K562 (cell line): ENCODE measurements at places on chromosomes 5 and 9. TPM values are rescaled to one million over a fixed set of nuclear protein-coding genes. Genes with fewer than 3 reads are reported as not detected.

DNA sequence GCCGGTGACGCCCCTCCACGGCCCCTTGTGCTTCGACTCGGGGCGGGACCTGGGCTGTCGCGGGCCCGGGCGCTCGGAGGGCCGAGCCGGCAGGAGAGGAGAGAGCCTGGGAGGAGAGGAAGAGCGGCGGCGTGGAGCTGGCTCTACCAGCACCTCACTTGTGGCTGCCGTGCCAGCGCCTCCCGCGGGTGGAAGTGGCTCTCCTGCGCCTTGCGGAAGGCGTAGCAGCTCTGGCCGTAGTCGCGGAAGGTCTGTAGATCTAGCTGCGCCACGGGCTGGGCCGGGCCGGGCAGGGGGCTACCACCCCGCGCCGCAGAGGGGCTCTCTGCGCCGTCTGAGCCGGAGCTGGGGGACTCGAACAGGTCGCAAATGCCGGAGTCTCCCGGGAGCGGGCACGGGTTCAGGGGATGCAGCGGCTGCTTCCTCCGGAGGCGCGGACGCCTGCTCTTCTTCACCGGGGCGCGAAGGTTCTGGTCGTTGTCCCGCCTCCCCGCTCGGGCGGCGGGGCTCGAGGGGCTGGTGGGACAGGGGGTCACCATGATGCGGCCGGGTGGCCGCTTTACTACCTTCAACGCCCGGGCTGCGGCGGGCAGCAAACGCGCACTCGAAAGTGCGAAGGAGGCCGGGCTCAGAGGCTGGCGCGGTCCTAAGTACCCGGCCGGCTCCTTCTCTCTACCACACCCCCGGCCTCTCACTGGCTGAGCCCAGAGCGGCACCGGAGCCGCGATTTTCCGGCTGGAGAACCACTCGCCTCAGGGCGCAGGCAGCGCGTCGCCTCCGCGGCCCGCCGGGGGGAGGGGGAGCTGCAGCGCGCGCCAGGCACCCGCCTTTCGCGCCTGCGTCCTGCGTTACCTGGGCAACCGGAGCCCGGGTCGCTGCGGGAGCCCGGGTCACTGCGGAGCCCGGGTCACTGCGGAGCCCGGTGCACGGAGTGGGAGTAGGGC lies at the start of gene CCNO:
Gene CCNO, minus strand, starts transcription at position 624 of the 944 bp plus-strand sequence. Its CDS starts 85 bp downstream, at position 539.
- peak; percentile 71 for DNase-seq

GRCh38 chr9:98873951-98874371 lies 66.5 kb downstream of the GALNT12 start:
- no peak for DNase-seq

- DNase-seq = no peak
Observed at GRCh38 chr9:21155501-21155900, 11.0 kb downstream of the IFNA21 start.

DNA sequence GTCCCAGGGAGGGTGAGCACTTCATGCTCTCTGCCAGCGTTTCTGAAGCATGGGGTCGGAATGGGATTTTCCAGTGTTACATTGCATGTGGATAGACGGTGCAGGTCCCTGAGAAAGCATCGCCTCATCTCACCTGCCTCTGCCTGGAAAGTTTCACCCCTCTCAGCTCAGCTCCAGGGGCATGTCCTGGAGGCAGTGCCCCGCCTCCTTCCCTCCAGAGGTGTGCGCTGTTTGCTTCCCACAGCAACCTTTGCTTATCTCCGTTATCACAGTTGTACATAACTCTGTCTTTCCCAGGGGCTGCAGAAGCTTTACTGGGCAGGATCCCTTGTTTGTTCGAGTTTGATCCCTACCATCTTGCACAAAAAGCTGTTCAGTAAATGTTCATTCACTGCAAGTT lies 10.7 kb upstream of the CREBRF start:
- peak; percentile 46 for DNase-seq

DNA sequence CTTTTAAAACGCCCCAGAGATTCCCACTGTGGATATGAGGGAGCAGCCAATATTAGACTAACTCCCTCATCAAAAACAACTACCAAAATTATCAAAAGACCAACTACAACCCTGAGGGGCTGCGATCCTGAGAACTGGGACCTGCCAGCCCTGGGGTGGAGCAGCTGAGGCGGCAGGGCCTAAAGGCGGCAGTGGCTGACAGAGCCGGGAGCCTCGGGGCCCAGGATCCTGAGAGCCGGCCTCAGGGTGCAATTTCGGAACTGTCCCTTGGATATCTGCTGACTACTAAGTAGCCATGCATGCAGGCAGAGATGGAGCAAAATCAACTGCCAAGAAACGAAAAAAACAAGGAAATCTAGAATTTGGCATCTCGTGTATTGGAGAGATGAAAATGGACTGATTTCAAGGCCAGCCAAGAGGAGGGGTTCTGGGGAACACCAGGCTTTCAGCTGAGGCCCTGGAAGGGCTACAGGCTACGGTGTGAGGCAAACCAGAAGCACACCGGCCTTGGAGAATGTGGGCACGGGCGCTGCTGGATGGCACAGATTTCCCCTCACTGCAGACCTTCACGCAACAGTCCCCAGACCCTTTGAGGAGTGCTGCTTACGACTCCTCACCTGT lies 63.6 kb upstream of the UBAC1 start:
- no peak for DNase-seq

DNA sequence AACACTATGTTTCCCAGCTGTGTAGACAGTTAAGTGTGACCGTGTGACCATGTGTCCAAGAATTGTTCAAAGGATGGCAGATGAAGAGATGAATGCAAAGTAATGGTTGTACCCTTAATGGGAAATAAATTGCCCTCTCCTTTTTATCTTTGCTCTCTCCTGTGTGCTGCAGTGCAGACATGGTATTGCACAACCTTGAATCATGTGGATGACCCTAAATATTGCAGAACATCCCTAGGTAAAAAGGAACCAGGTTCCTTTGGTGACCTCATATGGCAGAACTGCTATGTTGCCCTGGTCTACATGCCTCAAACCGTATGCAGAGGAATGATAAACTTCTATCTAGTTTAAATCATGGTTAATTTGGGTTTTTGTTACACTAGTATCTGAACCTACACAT lies 81.7 kb upstream of the CTNND2 start:
- DNase-seq = no peak

- no peak for DNase-seq
Observed at GRCh38 chr9:118595719-118596305, 773.4 kb downstream of the BRINP1 start.

DNA sequence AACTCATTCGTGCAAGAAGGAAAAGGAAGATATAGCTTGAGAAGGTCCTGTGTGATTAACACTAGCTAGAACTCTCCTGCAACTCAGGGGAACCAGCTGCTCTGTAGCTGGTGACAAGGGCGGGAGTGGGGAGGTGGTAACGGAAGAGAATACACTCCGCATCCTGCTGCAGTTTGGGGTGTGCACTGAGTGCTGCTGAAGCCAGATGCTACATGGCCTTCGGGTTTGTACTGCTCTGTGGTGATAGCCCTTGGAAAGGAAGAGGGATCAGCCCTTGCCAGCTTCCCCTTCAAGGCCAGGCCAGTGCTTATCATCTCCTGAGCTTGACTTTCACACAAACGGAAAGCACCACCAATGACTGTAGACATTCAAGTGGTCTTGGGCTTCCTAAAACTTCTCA lies 34.3 kb downstream of the FRMD3 start:
- no peak for DNase-seq

DNA sequence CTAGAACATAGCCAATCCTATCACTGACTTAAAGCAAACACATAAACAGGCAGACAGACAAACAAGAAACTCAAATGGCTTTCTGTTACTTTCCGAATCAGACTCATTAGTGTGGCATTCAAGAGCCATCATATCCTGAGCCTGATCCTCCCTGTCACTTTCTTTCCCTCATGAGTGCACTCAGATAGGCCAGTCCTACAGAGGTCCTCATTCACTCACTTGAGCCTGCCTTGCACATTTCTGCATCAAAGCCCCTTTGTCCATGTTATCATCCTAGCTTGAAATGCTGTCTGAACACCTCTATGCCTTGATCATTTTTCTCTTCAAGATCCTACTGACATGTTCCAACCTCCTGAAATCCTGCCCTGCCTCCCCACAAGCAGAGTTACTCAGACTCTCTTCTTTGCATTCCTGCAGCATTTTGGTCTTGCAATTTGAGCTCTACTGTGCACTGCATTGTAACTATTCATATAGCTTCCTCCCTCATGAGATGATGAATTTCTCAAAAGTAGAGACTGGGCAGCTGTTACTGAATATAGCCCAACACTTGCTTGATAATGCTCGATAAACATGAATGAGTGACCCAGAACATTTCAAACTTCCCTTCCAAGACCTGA lies 126.9 kb downstream of the PALM2AKAP2 start:
- no peak for DNase-seq

GRCh38 chr5:171431251-171431777 lies 11.9 kb downstream of the FGF18 start:
- no peak for DNase-seq

DNA sequence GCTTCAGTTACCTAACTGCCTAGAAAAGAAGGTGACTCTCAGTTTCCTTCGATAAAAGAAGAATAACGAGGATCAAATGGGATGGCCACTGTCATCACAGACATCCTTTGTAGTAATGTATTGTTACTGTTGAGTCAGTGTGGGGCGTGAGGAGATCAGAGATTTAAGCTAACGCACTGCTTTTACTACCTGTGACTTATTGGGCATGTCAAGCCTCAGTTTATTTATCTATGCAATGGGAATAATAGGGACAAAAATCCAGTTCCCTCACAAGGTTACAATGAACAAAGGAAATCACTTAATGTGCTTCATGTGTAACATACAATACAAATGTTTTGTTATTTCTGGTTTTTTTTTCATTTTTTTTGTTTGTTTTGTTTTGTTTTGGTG lies 255 bp upstream of the TRPM6 start:
- DNase-seq = no peak

DNA sequence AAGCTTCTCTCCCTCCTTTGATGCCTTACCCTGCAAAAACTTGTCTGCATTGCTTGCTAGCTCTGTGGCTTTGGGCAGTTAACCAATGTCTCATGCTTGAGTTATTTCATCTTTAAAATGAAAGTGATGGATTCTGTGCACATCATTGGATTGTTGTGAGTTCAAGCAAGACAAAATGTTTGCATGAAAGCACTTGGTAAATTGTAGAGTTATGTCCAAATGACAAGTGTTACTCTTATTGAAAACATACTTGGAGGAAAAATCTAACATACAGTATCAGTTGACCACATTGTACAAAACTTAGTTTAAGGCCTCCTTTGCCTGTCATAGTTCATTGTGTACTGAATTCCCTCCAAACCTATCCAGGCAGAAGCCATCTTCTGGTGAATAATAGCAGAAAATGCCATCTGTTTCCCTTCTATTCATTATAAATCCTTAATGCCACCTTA lies 30.0 kb downstream of the TGFBR1 start:
- no peak for DNase-seq

DNA sequence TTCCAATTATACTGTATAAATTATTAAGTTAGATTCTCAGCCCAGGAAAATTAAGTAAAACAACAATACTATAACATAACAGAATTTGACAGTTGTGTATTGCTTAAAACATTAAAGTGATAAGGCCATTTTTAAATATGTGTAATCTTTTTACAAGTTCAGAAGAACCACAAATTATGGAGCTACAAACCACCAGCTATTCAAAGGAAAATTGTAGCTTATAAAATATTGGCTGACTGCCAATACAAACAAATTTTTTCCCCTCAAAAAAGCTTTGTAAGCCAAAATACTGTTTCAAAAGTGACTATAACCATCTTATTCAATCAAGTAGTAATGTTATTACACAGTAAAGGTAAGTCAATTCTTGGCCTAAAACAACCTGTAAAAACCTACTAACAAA lies 21.9 kb downstream of the STRBP start:
- no peak for DNase-seq

DNA sequence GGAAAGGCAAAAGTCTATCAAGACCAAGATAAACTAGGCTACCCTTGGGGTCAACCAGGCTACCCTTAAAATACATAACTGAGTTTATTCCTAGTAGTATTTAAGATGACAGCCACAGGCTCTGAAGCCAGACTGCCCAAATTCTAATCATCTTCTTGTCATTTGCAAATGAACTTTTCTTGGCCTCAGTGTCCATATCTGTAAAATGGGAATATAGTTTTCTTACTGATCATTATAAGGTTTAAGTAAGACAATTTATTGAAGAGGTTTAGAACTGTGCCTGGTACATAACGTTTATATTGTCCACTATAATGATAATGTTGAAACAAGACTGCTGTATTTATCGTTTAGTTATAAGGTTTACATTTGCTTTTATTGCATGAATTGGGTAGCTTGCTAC lies 112.5 kb downstream of the SLC12A2 start:
- DNase-seq = no peak

DNA sequence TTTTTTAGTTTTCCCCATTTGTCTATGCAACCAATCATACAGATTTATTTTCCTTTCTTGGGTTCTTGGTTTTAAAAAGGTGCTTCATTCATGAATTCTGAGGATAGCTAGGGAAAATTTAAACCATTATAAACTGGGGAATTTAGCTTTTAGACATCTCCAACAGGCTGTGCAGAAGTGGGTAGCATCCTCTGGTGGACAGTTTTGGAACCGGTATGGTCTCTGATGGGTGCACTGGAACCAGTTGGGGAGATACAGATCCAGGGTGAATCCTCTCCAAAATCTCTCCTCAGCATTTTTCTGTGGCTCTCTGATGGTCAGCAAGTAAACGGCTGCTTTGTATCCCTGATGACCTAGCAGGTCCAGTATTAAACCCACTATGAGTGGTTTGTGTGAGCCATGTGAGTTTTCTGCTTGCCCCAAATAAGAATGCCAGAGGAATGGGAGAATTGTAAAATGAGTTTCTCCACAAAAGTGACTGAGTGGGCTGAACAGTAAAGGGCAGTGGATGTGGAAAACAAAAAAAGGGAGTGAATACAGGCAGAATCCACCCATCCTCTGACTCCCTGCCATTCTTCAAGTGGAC lies 9.1 kb upstream of the DNAJC25 start:
- DNase-seq = peak; percentile 30

GRCh38 chr9:131273146-131273855 lies 3.0 kb downstream of the FAM78A start:
- peak; percentile 96 for DNase-seq

The TTC23L gene
- total RNA-seq = 0.11 and 0.27 TPM in 2 replicates

The PCDHB5 gene
- total RNA-seq = not detected in 2 replicates

The PCDHB8 gene
- total RNA-seq = not detected in 2 replicates

The ERMP1 gene
- 12.0 and 14.5 TPM in 2 replicates for total RNA-seq

The RAD17 gene
- total RNA-seq = 32.9 and 35.2 TPM in 2 replicates

The CNTNAP3 gene
- total RNA-seq = 0.20 and 0.22 TPM in 2 replicates

The ENTPD8 gene
- total RNA-seq = 0.13 and 0.18 TPM in 2 replicates

The ADGRD2 gene
- total RNA-seq = not detected in 2 replicates

The MTAP gene
- 0.07 and 0.31 TPM in 2 replicates for total RNA-seq

The SLC23A1 gene
- total RNA-seq = 0.40 TPM in 1 of 2 replicates, not detected in the other

The CCDC192 gene
- not detected in 2 replicates for total RNA-seq

The NRARP gene
- 24.5 and 29.5 TPM in 2 replicates for total RNA-seq

The VCP gene
- total RNA-seq = 232 and 256 TPM in 2 replicates
